ENCODE measurements at places on chromosomes 5 and 9.

DNA sequence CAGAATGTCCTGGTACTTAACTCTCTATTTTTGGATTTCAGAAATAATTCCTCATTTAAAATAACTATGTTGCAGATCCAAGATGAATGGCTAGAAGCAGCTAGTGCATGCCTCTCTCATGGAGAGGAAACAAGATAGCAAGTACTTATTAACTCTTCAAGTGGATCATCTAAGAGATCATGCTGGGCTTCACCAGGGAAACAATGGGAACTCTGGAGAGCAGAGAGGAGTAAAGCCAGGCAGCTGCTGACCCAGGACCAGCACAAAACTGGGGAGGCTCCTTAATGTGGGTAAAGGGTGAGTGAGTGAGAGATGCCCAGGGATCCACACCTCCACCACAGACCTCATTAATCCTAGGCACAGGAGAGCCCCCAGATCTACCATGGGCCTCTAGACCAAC lies 897.8 kb upstream of the ACO1 start:
- no peak for DNase-seq

DNA sequence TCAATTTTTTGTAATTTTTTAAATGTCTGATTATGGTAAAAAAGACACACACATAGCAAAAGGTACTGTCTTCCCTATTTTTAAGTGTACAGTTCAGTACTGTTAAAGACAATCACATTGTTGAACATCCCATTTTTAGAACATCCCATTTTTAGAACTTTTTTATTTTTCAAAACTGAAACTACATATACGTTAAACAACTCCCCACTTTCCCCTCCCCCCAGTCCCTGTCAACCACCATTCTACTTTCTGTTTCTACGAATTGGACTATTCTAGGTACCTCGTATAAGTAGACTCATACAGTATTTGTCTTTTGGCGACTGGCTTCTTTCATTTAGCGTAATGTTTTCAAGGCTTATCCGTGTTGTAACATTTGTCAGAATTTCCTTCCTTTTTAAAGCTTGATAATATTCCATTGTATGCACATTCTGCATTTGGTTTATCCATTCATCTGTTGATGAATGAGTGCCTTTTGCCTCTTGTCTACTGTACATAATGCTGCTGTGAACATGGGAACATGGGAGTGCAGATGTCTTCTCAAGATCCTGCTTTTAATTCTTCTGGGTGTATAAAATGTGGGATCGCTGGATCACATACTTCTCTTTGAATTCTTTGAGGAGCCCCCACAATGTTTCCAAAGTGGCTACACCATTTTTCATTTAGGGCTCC lies 154.0 kb downstream of the PIK3R1 start:
- no peak for DNase-seq

DNA sequence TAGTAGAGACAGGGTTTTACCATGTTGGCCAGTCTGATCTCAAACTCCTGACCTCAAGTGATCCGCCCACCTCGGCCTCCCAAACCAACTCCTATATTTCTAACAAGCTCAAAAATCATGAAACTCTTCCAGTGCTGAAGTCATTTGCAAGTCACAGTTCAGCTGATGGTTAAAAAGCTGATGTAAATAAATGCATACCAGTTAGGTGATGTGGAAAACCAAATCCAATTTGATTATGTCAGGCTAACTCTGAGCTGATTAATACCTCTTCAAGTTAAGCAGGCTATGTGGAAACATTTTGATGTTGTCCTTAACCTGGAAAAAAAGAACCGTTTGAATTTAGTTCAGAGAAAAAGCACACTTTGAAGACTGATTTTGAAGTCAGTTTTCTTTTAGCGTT lies 51.0 kb downstream of the TMEM252 start:
- DNase-seq = no peak

- no peak for DNase-seq
Observed at GRCh38 chr5:141934099-141934844, 10.6 kb downstream of the DELE1 start.

DNA sequence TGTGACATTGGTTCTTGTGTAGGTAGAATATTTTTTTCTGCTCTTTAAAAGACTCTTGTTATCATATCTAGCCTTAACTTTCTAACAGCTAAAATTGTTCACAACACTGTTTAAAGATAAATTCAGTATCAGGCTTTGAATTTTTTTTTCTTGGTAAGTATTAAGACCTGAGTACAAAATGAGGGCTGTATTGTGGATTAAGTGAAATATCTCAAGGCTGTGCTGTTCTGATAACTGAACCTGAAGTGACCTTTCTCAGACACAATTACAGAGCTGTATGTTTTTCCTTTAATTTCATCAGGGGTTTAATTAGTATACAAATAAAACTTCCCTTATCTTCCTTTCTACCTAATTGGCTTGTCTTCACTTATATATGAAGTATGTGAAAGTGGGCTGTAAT lies 290.5 kb downstream of the CCDC171 start:
- DNase-seq = no peak

- DNase-seq = no peak
Observed at GRCh38 chr9:95627802-95628201, 111.0 kb upstream of the PTCH1 start.

GRCh38 chr5:14216902-14217301 lies 73.8 kb downstream of the TRIO start:
- no peak for DNase-seq

DNA sequence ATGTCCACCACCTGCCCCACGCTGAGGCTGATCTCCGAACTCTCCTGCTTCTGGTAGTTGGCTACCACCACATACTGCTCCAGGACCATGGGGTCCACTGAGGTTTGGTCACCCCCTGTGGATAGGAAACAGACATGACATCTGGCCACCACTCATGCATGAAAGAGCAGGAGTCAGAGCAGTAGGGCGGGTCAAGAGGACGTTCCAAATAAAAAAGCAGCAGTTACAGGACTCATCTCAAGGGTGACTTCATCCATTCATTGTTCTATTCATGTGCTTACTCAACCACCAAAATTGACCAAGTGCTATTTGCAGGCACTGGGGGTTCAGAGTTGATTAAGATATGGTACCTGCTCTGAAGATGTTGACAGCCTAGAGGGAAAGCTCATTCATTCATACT lies 79.2 kb upstream of the UBTD2 start:
- DNase-seq = no peak

- no peak for DNase-seq
Observed at GRCh38 chr9:27441741-27442070, 82.4 kb upstream of the IFNK start.

GRCh38 chr5:42422656-42423280 lies 471 bp upstream of the GHR start:
- no peak for DNase-seq

DNA sequence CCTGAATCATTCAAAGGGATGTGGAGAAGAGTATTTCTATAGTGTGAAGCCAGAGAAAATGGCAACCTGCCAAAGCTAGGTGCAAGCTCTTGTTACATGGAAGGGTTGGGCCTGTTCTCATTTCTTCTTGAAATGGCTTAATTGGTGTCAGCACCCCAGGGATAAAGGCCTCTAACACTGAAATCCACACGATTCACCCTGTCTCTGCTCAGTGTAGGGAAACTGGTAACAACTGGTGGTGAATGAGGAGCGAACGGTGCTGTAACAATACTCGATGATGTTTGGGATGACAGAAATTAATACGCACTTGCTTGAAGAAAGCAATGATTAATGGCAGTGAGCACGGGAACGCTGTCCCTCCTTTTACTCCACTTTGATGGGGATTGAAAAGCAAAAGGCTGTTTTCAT lies 16.2 kb downstream of the PBX3 start:
- DNase-seq = no peak

- DNase-seq = no peak
Observed at GRCh38 chr5:95915999-95916686, 45.5 kb downstream of the ELL2 start.

DNA sequence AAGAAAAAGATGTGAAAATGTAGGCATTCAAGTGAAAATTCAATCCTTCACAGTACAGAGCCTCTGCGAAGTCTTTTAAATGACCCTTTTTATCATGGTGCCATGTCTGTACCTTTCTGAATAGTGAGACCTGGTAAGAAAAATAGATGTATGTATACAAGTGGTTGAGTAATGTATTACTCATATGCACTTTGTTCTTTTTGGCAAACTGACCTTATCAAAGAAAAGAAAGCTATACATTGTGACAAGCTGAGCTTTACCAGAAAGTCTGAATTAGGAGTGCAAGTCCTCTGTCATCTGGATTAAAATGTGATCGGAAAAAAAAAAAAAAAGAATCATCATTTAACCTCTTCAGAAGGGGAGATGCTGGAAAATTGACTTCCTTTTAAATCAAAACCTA lies 356.4 kb upstream of the CCNH start:
- DNase-seq = no peak

- DNase-seq = no peak
Observed at GRCh38 chr9:92706218-92706940, 36.4 kb upstream of the IPPK start.

- no peak for DNase-seq
Observed at GRCh38 chr9:106799152-106799551, 63.8 kb upstream of the ZNF462 start.

- no peak for DNase-seq
Observed at GRCh38 chr9:18542837-18543405, 69.0 kb downstream of the ADAMTSL1 start.

DNA sequence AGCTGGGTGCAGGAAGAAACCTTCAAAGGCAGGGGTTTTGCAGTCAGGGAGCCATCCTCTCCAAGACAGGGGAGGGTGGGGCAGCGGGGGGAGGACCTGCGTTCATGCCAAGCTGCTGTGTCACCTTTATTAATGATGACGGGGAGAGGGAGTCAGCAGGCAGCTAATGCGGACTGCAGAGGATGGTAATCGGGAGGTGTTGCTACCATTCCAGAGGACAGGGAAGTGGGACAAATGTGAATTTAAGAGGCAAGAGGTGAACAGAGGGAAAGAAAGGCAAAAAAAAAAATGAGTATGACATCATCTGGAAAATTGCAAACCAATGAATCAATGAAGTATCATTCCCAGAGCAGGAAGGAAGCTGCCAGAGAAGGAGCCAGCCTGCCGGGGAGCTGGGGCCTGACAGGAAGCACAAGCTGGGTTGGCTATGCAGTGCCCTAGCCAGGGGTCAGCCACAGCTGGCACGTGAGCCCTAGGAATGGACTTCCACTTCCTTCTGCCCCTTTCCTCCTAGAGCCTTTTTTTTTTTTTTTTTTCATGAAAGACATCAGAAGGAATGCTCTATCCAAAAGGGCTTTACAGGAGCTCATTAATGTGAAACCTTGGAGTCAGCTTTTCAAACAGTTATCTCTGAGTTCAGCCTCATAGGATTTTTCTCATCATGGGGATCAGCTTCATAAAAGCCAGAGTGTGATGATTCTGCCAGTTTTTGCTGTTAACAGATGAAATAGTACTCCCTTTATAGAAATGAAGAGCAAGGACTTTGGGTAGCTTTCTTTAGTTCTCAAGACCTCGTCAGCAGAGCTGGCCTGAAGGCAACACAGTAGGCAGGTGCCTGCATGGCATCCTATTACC lies 9.2 kb downstream of the INSYN2B start:
- no peak for DNase-seq

- no peak for DNase-seq
Observed at GRCh38 chr5:130773813-130774212, 391.2 kb downstream of the HINT1 start.

GRCh38 chr9:120742951-120743416 lies 28.7 kb upstream of the MEGF9 start:
- no peak for DNase-seq

DNA sequence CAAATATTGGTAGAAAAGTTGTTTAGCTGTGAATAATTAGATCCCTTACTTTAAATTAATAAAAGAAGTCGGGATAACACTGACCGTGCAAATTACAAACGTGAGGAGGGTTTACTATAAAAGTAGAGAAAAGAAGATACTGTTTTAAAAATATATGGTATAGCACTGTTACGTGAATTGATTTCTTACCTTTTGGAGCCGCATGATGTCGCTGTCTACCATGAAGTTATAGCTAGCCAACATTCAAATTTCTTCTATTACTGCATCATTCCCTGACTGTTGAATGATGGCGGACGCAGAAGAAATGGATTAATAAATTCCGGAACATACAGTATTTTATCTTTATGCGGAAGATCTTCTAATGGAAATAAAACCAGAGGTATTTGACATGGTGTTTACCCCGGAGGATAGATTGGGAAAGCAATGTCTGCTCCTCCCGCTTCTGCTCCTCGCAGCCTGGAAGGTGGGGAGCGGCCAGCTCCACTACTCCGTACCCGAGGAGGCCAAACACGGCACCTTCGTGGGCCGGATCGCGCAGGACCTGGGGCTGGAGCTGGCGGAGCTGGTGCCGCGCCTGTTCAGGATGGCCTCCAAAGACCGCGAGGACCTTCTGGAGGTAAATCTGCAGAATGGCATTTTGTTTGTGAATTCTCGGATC lies at the start of gene PCDHA6:
Gene PCDHA6 (plus strand): TSS at position 257 of the 658 bp plus-strand sequence. CDS start 132 bp downstream, at position 389.
- DNase-seq = no peak

GRCh38 chr9:85484235-85484634 lies 257.5 kb downstream of the AGTPBP1 start:
- no peak for DNase-seq

DNA sequence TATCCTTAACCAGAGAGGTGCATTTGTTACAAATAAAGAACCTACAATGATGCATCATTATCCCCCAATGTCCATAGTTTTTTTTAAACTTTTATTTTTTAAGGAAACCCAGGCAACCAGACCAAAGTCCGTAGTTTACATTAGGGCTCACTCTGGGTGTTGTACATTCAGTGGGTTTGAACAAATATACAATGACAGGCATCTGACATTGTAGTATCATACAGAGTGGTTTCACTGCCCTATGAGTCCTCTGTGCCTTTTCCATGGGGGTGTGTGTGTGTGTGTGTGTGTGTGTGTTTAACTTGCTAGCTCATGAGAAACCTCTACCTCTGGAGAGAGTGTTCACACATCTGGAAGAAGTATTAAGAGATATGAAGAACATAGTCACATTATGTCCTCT lies 141.5 kb downstream of the KDM4C start:
- no peak for DNase-seq

- no peak for DNase-seq
Observed at GRCh38 chr5:139650031-139650688, 2.0 kb downstream of the CXXC5 start.

GRCh38 chr9:92232190-92232589 lies 61.3 kb downstream of the IARS1 start:
- no peak for DNase-seq

GRCh38 chr5:103668281-103668680 lies 105.7 kb upstream of the NUDT12 start:
- no peak for DNase-seq

DNA sequence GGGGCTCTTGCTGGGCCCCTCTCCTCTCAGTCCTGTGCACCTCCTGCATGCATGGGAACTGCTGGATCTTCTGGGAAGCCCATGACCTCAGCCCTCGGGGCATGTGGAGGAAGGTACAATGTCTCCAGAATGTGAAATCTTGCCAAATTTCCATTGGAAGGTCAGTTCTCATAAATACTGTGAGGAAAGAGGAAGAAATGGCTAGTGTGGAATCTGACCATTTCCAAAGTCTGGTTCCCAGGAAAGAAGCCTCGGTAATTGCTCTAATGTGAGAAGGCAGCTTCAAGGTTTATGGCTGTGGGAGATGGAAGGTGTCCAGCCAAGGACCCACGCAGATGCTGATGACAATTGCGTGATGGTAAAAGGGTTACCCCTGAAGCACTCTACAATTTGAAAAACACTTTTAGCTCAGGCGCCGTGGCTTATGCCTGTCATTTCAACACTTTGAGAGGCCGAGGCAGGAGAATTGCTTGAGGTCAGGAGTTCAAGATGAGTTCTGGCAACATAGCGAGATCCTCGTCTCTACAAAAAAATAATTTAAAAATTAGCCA lies 8.1 kb upstream of the IL17B start:
- no peak for DNase-seq

Measured in stimulated activated CD4-positive, alpha-beta T cell treated with anti-CD3 and anti-CD28 coated beads, TNF-alpha, amount 100 ng/mL, for 1 hour (primary cell).